Kidney tubule cell (primary cell): ENCODE measurements at places on chromosomes 2 and 18.

DNA sequence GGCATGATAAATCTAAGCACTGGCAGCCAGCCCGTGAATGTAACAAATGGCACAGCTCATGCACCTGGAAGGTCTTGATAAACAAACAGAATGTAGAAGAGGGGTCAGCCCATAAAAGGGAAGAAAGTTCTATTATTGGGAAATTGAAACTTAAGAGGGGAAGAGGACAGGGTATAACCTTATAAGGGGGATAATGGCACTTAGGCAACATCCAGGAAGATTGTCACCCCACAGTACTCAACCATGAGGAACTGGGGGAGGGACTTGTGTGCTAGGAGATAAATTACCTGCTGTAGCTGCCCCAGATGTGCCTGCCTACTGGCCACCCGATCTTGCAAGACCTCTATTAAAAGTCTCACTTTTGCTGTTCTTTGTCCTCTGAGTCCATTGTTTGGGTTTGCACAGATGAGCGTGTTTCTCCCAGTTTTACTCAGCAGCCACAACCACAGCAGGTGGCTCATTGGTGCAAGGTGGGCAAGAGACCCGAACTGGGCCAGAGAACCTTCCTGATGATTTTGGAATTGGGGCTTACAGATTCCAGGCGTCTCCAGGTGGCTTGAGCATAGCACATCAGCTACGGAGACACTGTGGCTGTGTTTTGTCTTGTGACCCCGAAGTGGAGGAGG lies 79.0 kb upstream of the TAF1B start:
- DNase-seq: no peak

- DNase-seq: no peak
Observed at GRCh38 chr2:118535171-118535817, 312.2 kb downstream of the EN1 start.

- no peak for DNase-seq
Observed at GRCh38 chr18:26772691-26773090, 92.8 kb downstream of the AQP4 start.

DNA sequence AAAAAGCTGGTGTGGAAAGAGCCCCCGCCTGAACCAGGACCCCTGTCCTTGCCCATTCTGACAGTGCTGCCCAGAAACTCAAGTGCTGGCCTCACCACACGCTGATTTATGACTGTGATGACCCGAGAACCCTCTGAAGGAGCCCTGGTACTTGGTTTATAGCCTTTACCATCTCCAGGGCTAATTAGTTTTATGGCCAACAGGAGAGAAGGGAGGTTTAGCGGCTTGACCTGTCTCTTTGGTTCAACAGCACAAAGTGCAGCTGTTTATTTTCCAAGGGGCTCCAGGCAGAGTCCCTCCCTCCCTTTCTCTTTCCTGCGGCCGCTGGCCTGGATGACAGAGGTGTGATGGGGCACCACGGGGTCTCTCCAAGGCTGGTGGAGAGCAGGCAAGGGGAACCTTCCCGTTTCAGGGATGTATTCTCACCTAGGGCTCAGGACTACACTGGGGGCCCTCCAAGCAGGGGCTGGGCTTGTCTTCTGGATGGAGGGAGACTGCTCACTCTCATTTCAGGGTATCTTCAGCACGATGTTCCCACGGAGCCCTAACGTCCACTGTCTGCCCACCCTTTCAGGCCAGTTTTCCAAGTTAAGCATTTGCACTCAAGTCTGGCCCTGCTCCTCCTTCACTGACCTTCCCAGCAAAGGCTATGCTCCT lies 174.2 kb upstream of the GLI2 start:
- no peak for DNase-seq

- DNase-seq: no peak
Observed at GRCh38 chr2:217163987-217164386, 304.1 kb upstream of the TNP1 start.

DNA sequence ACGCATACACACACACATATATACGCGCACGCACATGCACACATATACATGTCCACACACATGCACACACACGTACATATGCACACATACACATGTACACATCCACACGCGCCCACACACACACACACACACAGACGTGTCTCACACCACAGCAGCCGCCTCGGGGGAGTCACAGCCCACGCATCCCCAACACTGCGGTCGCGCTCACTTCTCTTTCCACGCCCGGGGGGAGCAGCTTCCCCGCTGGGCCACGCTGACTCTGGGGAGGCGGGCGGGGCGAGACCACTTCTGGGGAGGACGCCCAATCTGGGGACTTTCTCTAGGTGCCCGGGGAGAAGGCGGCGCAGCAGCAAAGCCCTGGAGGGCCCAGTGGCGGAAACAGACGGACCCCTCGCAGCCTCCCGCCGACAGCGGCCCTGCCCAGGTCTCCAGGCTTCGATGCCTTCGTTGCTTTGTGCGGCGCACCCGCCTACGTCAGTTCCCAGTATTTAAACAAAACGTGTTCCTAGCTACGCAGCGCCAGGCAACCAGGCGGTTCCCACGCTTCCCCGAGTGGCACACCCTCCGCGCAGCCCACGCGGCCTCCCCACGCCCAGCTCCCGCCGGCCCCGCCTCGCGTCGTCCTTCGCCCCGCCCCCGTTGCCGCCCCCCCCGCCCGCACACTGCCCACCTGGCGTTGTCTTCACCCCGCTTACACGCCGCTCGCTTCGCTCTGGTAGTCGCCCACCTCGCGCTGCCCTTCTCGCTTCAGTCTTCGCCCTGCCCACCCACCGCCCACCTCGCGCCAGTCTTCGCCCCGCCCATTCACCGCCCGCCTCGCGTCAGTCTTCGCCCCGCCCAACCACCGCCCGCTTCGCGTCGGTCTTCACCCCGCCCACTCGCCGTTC lies 810 bp upstream of the RBFA start:
- no peak for DNase-seq
